ENCODE measurements at places on chromosomes 5 and 9.

- no peak for DNase-seq
Measured at GRCh38 chr5:10257870-10258269, 7.8 kb downstream of the CCT5 start.

GRCh38 chr9:121277518-121278295 lies 9.7 kb downstream of the GSN start:
- no peak for DNase-seq

- no peak for DNase-seq
Measured at GRCh38 chr9:94606646-94607422, 13.2 kb upstream of the FBP2 start.

DNA sequence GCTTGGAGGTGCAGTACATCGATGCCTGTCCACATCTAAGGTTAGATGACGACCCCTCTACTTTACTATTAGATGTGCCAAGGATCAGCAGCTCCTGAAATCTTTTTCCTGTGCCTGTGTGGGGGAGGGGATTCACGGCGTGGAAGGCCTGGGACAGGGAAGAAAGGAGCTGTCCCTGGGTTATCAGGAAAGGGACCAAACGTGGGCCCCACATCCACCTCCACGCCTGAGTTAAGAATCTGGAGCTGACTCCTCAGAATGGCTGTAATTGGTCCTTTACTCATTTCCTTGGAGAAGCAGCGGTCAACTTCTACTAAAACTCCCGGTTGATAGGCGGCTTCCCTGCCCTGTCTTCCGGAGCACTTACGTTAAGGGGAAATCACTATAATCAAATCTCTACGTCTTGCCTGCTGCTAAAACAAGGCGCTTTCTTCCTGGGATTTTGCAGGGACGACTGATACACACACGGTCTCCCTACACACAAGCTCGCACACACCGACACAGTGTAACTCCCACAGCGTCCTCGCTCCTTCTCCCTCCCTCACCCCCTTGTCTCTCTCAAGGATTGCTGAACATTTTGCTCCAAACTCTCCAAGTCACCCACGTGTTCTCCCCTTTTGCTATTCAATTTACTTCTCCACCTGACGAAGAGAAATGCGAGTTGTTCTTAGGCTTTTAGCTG lies 1.4 kb downstream of the PDE4D start:
- DNase-seq = no peak

- no peak for DNase-seq
Measured at GRCh38 chr5:36505021-36505420, 101.4 kb upstream of the SLC1A3 start.

GRCh38 chr5:40429258-40430100 lies 250.2 kb upstream of the PTGER4 start:
- DNase-seq = no peak

- peak; percentile 55 for DNase-seq
Measured at GRCh38 chr5:168114444-168115017, 176.9 kb upstream of the WWC1 start.

- no peak for DNase-seq
Measured at GRCh38 chr5:72121052-72121779, 13.9 kb downstream of the MAP1B start.

DNA sequence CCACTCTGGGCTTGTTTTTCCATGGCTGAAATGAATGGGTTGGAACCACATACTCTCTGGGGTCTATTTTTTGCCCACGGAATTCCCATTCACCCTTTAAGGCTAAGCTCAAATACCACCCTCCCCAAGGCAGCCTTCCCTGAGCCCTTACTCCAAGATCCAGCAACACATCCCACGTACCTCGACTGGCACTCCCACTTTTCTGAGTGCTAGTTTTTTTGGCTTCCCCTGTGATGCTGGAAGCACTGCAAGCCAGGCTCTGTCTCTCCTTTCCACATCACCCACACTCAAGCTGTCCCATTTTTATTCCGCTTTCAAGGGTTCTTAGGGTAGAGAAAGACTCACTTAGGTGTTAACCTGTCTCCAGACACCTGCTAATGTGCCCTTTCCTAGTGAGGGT lies 6.0 kb downstream of the ST6GALNAC6 start:
- DNase-seq = no peak

DNA sequence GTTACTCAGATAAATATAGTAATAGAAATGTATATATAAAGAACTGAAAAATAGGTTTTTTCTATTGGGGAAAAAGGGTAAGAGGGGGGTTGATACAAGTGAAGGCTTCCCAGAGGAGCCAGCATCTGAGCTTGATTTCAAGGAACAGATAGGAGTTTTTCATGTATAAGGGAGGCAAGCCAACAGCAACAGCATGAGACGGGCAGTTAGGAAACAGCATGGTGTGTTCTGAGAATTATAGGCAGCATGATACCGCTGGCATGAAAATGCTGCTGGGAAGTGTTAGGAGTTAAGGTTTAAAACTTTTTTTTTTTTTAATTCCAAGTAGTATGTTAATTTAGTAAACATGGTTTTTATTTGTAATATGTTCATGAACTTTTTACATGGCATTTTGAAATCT lies 9.7 kb downstream of the CDC37L1 start:
- DNase-seq = no peak

GRCh38 chr5:80961376-80962281 lies 1.5 kb downstream of the RASGRF2 start:
- peak; percentile 7 for DNase-seq

DNA sequence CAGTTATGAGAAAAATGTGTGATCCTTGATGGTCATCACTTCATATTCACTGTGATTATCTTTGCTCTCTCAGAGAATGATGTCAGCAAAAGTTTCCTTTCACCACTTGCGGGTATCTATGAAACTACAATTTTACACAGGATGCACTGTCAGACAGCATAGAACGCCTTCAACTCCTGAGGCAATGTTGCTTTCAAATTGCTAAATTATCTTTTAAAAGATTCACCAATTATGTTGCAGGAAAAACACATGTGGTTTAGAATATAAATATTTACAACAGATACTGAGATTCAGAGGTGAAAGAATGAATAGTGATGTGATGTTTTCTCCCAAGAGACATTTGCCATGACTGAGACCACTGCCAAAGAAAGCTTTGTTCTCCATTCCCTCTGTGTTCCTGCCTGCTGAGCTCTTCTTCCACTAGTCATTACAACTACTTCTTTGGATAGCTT lies 879.8 kb upstream of the DMAC1 start:
- DNase-seq = no peak

- no peak for DNase-seq
Measured at GRCh38 chr5:111134087-111134486, 41.9 kb downstream of the WDR36 start.

DNA sequence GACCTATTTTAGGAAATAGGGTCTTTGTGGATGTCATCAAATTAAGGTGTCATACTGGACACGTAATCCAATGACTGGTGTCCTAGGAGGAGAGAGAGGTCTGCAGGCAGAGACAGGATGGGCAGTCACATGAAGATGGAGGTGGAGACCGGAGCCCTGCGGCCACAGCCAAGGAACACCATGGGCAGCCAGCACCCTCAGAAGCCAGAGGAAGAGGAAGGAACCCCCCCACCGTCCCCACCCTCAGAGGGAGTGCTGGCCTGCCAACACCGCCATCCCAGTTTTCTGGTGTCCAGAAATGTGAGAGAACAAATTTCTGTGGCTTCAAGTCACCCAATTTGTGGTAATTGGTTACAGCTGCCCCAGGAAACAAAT lies 88.3 kb downstream of the NSUN2 start:
- DNase-seq = no peak

- no peak for DNase-seq
Measured at GRCh38 chr9:129864991-129865647, 29.9 kb downstream of the USP20 start.

DNA sequence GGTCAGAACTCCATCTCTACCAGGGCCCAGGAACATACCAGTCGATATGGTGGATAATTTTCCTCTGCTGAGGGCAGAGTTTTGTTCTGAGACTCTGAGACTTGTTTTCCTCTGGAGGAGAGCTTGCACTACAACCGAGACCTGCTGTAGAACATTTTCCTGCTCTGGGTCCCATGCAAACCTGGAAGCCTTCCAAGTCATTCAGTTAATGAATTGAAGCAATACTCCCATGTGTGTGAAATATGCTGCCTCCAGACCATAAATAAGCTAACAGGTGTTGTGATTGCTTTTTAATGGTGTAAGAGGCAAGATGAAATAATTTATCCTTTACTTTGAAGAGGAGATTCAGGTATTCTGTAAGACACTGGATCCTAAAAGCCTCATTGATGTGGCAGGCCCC lies 372.8 kb downstream of the TMEM167A start:
- no peak for DNase-seq

DNA sequence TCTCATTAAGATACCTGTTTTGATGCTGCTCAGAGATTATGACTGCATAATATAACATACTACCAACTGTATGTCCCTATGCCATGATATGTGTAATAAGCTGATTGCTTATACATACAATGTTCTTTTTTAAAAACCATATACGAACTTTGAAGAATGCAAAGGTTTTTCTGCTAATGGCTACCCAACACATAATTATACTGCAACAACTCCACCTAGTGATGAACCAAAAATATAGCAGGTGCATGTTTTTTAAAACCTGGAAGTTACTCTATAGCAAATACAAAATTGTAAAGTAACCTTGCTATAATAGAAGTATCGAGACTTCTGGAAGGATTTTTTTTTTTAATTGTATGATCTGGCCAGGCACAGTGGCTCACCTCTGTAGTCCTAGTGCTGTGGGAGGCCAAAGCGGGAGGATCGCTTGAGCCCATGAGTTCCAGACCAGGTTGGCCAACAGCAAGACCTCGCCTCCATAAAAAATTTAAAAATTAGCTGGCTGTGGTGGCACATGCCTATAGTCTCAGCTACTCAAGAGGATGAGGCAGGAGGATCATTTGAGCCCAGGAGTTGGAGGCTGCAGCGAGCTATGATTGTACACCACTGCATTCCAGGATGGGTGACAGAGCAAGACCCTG lies 49.1 kb downstream of the HOMER1 start:
- DNase-seq = peak; percentile 18

GRCh38 chr5:72377910-72378638 lies 57.9 kb downstream of the PTCD2 start:
- no peak for DNase-seq

- DNase-seq = no peak
Measured at GRCh38 chr5:174411479-174411819, 312.9 kb upstream of the MSX2 start.

GRCh38 chr9:17481565-17481964 lies 97.3 kb upstream of the SH3GL2 start:
- no peak for DNase-seq

DNA sequence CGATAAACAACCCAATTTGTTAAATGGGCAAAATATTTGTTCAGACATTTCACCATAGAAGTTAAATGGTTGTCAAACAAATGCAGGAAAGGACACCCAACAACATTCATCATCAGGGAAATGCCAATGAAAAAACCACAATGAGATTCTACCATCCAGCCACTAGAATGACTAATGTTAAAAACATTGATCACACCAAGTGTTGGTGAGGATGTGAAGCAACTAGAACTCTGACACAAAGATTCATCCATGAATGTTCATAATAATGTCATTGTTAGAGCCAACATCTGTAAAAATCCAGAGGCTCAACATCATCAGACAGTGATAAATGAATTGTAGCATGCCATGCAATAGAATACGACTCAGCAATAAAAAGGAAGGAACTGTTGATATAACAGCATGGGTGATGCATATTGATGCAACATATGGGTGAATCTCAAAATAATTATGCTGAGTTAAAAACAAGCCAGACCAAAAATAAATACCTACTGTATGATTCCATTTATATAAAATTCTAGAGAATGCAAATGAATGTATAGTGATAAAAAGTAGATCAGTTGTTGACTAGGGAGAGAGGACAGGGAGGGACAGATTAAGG lies 55.9 kb upstream of the UNC5A start:
- no peak for DNase-seq

GRCh38 chr9:92658611-92659010 lies 11.3 kb downstream of the IPPK start:
- DNase-seq = no peak

DNA sequence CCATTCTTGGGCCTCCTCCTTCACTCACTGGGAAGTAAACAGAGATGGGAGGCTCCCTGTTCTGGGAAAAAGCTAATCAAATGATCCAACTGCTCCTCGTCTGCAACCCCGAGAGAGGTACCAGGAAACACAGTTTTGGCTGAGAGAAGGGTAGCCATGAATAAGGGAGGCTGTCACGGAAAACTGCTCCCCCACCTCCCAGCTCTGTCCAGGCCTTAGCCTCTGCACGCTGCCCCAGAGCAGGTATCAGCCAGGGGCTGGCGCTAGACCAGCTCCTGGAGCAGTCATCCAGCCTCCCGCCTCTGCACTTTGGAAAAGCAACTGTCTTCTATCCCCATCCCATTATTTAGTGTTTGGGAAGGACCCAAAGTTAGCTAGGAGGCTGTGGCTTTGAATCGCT lies 266.1 kb downstream of the NDUFS4 start:
- DNase-seq = no peak

DNA sequence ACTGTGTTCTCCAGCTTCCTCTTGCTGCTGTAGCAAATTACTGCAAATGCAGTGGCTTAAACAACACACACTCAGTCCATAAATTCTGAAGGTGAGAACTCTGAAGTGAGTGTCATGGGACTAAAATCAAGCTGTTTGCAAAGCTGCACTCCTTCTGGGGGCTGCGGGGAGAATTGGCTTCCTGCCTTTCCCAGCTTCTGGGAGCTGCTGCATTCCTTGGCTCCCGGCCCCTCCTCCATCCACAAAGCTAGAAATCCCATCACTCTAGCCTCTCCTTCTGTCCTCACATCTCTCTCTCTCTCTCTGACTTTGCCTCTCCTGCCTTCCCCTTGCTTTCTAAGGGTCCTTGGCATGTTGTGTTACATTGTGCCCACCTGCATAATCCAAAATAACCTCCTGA lies 14.2 kb upstream of the MED10 start:
- no peak for DNase-seq

GRCh38 chr9:114261987-114262386 lies 60.9 kb upstream of the ORM1 start:
- DNase-seq = no peak

GRCh38 chr9:23669776-23670175 lies 156.3 kb downstream of the ELAVL2 start:
- no peak for DNase-seq

GRCh38 chr5:126031989-126032716 lies 391.1 kb upstream of the GRAMD2B start:
- no peak for DNase-seq

DNA sequence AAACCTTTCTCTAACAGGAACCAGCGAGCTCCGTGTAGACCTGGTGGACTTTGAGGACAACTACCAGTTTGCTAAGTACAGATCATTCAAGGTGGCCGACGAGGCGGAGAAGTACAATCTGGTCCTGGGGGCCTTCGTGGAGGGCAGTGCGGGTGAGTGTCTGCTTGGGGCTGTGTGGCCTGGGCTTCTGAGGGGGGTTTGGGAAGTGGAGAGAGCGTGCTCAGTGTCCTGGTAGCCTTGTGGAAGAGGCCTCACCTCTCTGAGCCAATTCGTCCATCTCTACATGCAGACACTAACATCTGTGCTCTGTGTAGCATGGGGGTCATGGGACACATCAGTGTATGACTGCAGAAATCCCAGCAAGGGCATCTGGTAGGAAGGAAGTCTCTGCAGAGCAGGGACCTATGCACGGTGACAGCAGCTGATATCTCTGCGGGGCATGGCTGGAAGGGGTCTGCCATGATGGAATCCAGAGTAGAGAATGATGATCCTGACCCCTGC lies 5.9 kb downstream of the FCN2 start:
- no peak for DNase-seq

GRCh38 chr5:13439430-13439829 lies 505.1 kb downstream of the DNAH5 start:
- no peak for DNase-seq

GRCh38 chr9:24625097-24625496 lies 79.4 kb upstream of the IZUMO3 start:
- no peak for DNase-seq
